ENCODE measurements at places on chromosomes 1 and 21.

DNA sequence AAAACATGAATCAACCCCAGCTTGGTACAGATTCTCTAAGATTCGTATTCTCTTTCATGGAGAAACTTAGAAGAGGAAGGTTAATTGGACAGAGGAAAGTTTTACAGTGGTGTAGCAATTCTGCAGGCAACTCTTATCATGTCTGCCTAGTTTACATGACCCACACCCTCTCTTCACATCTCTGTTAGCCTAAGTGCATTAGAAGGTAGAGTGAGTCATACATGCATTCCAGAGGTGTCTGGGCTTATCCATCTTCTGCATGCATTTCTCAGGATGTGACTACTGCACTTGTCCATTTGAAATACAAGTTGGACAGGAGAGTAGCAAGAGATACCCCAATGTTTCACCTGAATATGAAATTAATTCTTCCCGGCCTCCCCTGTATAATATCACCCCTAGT lies 578.4 kb upstream of the NCAM2 start:
- DNase-seq: no peak

- no peak for DNase-seq
Measured at GRCh38 chr1:201104141-201104540, 8.1 kb downstream of the CACNA1S start.

GRCh38 chr1:229973297-229973612 lies 93.8 kb upstream of the GALNT2 start:
- no peak for DNase-seq

DNA sequence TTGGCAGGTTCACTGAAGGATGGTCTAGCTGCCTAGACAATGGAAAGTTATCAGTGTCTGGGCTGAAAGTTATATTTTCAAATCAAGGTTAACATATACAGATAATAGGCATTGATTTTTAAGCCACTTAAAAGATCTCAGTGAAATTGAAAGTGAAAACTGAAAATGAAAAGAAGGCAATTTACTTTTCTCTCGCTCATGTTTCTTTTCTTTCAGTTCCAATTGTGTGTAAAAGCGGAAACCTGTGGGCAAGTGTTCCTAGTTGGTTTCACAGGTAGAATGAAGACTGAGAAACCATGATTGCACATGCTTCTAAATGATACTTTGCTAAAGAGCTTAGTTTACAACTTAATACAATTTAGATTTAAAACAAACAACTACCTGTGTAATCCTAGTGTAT lies 383.7 kb downstream of the ZP4 start:
- DNase-seq: no peak

DNA sequence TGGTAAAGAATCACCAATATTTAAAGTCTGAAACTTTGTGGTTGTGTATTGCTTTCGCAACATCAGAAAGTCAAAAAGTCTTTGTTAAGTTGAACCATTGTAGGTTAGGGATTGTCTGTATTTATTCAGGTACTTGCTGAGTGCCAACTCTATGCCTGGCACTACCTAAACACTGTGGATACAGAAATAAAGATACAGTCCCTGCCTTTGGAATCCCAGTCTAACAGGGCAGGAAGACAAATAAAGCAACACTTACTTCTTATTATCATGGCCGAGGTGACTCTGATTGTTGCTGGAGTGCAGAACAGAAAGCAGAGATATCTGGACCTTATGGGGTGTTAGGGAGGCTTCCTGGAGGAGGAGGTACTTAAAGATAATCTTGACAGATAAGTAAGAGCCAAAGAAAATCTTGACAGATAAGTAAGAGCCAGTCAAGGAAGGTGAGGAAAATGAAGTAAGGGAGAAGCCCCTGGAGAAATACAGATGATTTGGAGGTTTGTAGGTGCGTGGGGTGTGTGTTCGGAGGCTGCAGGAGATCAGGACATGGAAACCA lies 11.8 kb upstream of the S100A10 start:
- no peak for DNase-seq

DNA sequence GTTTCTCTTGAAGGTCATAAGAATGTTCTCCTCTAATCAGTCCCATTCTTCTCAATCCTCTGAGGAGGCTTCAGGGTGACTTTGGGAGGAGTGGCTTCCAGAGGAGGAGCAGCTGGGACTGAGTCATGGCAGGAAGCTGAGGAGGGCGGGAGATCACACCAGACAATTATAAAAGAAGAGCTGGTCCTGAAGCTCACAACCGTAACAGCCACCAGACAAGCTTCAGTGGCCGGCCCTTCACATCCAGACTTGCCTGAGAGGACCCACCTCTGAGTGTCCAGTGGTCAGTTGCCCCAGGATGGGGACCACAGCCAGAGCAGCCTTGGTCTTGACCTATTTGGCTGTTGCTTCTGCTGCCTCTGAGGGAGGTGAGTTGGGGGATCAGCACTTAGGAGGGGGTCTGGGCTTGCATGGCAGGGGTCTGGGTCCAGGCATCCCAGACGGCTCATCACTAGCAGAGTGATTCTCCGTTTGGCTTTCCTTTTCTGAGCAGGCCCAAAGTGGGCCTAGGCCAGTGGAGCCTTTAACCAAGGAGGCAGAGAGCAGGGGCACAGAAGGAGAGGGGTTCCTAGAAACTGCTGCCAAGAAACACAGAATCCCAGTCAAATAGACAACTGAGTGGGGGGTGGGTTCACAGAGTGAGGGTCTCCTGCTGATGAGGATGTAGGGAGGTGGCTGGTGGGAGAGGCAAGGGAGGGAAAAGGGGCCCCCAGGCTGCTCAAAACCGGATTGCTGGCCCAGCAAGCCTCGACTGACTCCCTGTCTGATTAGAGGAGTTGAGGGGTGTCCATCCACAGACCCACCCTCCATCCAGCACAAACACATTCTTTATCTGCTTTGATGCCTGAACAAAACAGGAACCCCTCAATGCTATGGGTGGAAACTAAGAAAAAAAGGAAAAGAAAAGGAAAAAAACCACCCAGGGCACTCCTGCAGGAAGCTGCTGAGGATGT lies at the start of gene ECM1:
Gene ECM1, plus strand, starts transcription at position 198 of the 953 bp plus-strand sequence. Its CDS starts 101 bp downstream, at position 299.
- DNase-seq: peak; percentile 73

- no peak for DNase-seq
Measured at GRCh38 chr1:221923929-221924598, 182.2 kb upstream of the DUSP10 start.

DNA sequence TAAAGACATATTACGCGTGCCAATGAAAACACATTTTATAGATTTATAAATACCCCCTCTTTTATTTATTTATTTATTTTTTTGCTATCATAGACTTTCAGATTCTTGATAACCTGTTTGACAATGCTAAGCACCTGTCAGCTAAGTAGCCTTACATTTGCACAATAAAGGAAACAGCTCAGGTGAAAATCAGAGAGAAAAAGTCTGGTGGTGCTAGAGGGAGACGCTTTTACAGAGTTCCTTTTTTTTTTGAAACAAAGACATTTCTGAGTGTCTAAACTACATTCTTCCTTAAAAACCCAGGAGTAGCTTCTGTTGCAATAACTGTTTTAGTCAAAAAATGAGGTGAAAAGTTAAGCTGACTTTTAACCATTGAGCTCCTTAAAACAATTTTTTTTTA lies 1611.6 kb downstream of the NCAM2 start:
- no peak for DNase-seq

GRCh38 chr1:27563591-27564471 lies 40.1 kb downstream of the AHDC1 start:
- DNase-seq: peak; percentile 42

GRCh38 chr1:217331698-217332097 lies 299.2 kb downstream of the GPATCH2 start:
- no peak for DNase-seq
